A549 treated with DMSO at 1 μM for 4 hours (cell line): ENCODE measurements at places on chromosomes 7 and 10. TPM values are rescaled to one million over a fixed set of nuclear protein-coding genes. Genes with fewer than 3 reads are reported as not detected.

Gene POT1
- 11.0 to 16.3 TPM (median 14.6 TPM) in 5 replicates for total RNA-seq

Gene FXYD4
- total RNA-seq, result not detected in 5 replicates

Gene LRRC17
- 0.05 to 0.10 TPM (median 0.08 TPM) in 3 of 5 replicates, not detected in the others for total RNA-seq

Gene EVX1
- total RNA-seq, result 0.05 to 0.06 TPM (median 0.06 TPM) in 3 of 5 replicates, not detected in the others

Gene FZD1
- total RNA-seq, result 2.4 to 2.9 TPM (median 2.6 TPM) in 5 replicates

Gene INMT
- not detected in 5 replicates for total RNA-seq

Gene DYNC1I1
- total RNA-seq, result 0.14 to 0.36 TPM in 2 of 5 replicates, not detected in the others

Gene CALHM3
- 0.30 to 0.53 TPM (median 0.45 TPM) in 5 replicates for total RNA-seq

Gene ETV1
- total RNA-seq, result 2.4 to 4.0 TPM (median 3.5 TPM) in 5 replicates

Gene FKBP6
- total RNA-seq, result not detected in 5 replicates

Gene GRID1
- total RNA-seq, result 0.19 to 0.38 TPM (median 0.30 TPM) in 5 replicates

Gene TYW1
- 13.7 to 18.6 TPM (median 16.7 TPM) in 5 replicates for total RNA-seq

Gene AHCYL2
- total RNA-seq, result 5.5 to 7.8 TPM (median 7.3 TPM) in 5 replicates

Gene GPR26
- total RNA-seq, result not detected in 5 replicates

Gene AKR1D1
- total RNA-seq, result not detected in 5 replicates

Gene SRRM3
- total RNA-seq, result 5.9 to 8.0 TPM (median 6.7 TPM) in 5 replicates

Gene EPHA1
- 0.27 TPM in 1 of 5 replicates, not detected in the others for total RNA-seq

Gene CPA1
- total RNA-seq, result not detected in 5 replicates

Gene KIAA1549
- total RNA-seq, result 6.8 to 9.2 TPM (median 8.1 TPM) in 5 replicates

Gene ZNF33B
- 5.6 to 7.7 TPM (median 6.2 TPM) in 5 replicates for total RNA-seq

Gene GSTK1
- 110 to 116 TPM (median 115 TPM) in 5 replicates for total RNA-seq

Gene HECW1
- 11.4 to 14.2 TPM (median 12.2 TPM) in 5 replicates for total RNA-seq

Gene PCGF5
- total RNA-seq, result 33.2 to 39.2 TPM (median 35.9 TPM) in 5 replicates

Gene COBL
- total RNA-seq, result 4.6 to 5.3 TPM (median 4.8 TPM) in 5 replicates

Gene HYAL4
- 0.07 TPM in 1 of 5 replicates, not detected in the others for total RNA-seq

Gene SLC35B4
- total RNA-seq, result 29.9 to 45.8 TPM (median 41.0 TPM) in 5 replicates

Gene SUN3
- 0.46 TPM in 1 of 5 replicates, not detected in the others for total RNA-seq

Gene STN1
- 17.1 to 20.4 TPM (median 18.9 TPM) in 5 replicates for total RNA-seq

Gene MYL7
- not detected in 5 replicates for total RNA-seq

Gene RNLS
- 7.5 to 10.0 TPM (median 8.3 TPM) in 5 replicates for total RNA-seq

Gene GPNMB
- 2.0 to 3.2 TPM (median 2.7 TPM) in 5 replicates for total RNA-seq

Gene ANXA7
- 112 to 124 TPM (median 118 TPM) in 5 replicates for total RNA-seq

Gene LDB3
- total RNA-seq, result 0.02 to 0.08 TPM (median 0.06 TPM) in 5 replicates

Gene CCDC172
- total RNA-seq, result not detected in 5 replicates

Gene SPDYE1
- total RNA-seq, result not detected in 5 replicates

Gene GIMAP4
- not detected in 5 replicates for total RNA-seq

Gene ADAP1
- 3.8 to 5.7 TPM (median 4.1 TPM) in 5 replicates for total RNA-seq

Gene PON2
- total RNA-seq, result 275 to 335 TPM (median 284 TPM) in 5 replicates

Gene PDLIM1
- 149 to 158 TPM (median 156 TPM) in 5 replicates for total RNA-seq

Gene VWC2
- total RNA-seq, result not detected in 5 replicates

Gene DGKI
- 0.15 to 0.38 TPM (median 0.30 TPM) in 5 replicates for total RNA-seq

Gene CFAP58
- total RNA-seq, result 0.07 to 0.28 TPM (median 0.11 TPM) in 5 replicates

Gene UNCX
- 0.07 to 0.08 TPM in 2 of 5 replicates, not detected in the others for total RNA-seq

Gene CYP26A1
- total RNA-seq, result 2.5 to 3.8 TPM (median 3.0 TPM) in 5 replicates

Gene ADCY1
- total RNA-seq, result 1.9 to 3.4 TPM (median 2.4 TPM) in 5 replicates
